ENCODE measurements at places on chromosomes 7 and 10. TPM values are rescaled to one million over a fixed set of nuclear protein-coding genes. Genes with fewer than 3 reads are reported as not detected.

- DNase-seq, result no peak
Measured at GRCh38 chr7:51455948-51456347, 139.3 kb upstream of the COBL start.

KIF5B gene
- total RNA-seq, result 225 TPM

ADGRA1 gene
- 0.56 TPM for total RNA-seq

DNA sequence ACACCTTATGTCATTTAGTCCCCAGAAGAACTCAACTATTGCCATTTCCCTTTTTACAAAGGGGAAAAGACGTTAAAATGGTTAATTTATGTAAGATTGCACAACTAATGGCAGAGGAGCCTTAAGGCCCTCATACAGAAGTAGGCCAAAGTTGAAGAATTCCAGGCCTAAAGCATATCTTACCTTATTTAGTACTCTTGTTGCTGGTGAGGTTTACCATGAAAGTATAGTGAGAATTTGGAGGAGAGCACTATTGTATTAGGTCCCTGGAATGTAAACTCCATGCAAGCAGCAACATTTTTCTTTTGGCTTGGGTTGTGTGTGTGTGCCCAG lies 731 bp upstream of the CRPPA start:
- DNase-seq, result no peak

- DNase-seq, result no peak
Measured at GRCh38 chr10:110016039-110016438, 8.3 kb downstream of the ADD3 start.

GRCh38 chr10:87842776-87843497 lies 20.4 kb downstream of the KLLN start:
- no peak for DNase-seq

GRCh38 chr7:80429181-80429580 lies 82.7 kb downstream of the GNAT3 start:
- no peak for DNase-seq

DNA sequence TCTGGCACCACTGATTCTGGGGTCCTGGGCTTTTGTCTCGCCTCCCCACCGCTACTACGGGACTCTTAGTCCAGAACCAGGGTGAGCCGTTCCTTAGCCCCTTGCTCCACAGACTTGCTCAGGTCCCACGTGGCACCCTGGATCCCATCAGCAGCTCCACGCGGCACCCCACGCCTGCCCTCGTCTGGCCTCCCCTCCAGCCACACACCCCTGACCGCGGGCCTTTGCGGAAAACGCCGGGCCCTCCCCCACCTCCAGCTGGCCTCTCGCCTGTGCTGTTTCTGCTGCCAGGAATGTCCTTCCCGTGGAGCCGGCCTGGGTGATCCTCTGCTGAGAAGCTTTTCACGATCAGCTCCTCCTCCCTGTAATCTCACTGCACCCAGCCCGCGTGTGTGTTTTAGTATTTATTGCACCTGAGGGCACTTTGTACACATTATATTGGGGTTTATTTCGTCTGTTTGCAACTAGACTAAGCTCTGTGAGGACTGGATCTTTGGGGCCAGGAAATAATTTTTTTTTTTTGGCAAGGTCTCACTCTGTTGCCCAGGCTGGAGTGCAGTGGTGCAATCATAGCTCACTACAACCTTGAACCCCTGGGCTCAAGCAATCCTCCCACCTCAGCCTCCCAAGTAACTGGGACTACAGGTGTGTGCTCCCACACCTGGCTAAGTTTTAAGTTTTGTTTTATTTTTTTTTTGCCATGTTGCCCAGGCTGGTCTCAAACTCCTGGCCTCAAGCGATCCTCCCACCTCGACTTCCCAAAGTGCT lies 10.5 kb upstream of the TTYH3 start:
- no peak for DNase-seq

DNA sequence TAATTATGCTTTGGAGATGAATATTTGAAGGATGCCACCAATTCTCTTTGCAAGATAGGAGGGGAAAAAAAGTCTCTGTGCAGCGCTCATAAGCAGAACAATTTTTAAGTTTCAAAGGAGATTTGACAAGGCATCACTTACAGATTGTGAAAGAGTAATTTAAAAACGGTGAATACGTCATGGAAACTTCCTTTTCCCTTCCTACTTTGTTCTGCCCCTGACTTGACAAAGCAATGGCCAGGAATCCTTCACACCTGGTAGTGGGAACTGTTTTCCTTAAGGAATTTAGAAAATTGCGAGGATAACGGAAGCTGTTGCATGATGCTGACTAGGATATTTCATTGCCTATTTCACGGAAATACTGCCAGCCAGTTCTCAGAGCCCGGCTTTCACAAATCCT lies 16.7 kb downstream of the FAM107B start:
- DNase-seq, result no peak

ADAMTS14 gene
- 0.19 TPM for total RNA-seq

GRCh38 chr10:49076741-49077521 lies 38.4 kb downstream of the VSTM4 start:
- no peak for DNase-seq

- no peak for DNase-seq
Measured at GRCh38 chr10:49120911-49121310, 5.6 kb upstream of the VSTM4 start.

SEMA3D gene
- 21.4 TPM for total RNA-seq

DNA sequence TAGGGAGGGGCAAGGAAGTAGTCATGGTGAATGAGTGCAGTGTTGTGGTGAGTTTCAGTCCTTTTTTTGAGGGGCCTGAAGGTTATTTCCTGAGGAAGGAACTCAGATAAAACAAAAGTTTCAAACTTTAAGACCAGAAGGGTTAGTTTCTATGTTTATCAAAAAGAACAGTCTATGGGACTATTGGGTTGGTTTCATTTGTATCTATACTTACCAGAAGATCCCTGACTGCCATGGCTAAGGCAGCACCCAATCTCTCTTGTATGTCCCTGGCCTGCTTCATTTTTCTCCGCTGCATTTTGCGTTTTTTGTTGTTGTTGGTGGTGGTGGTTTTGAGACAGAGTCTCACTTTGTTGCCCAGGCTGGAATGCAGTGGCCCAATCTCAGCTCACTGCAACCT lies 19.3 kb upstream of the GAD2 start:
- no peak for DNase-seq

DNA sequence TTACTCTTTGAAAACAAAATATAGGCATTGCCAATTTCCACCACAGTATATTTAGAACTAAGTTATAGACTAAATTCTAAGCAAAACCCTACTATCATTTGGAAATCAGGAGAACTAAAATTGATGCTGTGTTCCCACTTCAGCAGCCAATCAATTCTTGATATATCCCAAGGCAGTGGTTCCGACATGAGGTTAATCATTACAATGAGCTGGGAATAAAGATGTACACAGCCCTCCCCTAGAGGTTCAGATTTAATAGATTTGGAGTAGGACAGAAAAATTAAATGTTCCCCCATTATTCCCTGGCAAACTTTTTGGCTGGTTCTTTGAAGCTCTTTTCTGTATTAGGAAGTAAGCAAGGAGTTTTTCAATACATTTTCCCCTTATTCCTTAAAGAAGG lies 15.1 kb downstream of the ZNF800 start:
- DNase-seq, result no peak

GRCh38 chr7:153276394-153276793 lies 516.8 kb downstream of the ACTR3B start:
- DNase-seq, result no peak

FAM241B gene
- total RNA-seq, result 2.2 TPM

RSPH10B gene
- total RNA-seq, result not detected
